Right lung (tissue), 10 donors: ENCODE measurements at places on chromosomes 2 and 18.

DNA sequence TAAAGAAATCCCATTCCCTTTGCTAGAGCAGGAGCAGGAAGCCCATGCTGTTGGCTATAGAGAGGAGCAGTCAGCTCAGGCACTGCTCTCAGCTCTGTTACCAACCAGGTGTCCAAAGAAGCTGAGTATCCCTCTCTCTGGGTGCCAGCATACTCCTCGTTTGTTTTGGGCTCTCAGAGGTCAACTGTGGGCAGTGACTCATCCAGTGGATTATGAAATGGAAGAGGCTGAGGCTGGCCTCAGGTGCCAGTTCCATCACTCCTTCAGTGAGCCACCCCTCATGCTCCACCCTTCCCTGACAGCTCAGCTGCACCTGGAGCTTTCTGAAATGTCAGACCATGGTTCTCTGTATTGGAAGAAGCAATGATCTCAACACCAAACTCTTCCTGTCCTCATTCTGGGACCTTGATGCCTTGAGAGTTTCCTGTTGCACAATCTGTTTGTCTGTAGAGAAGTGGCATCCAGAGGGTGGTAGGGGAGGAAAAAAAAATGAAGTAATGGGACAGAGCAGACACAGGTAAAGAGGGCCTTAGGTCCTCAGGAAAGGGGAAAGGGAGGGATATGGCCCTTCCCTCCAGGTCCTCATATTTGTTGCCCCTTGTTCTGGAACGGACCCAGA is 31.2 kb upstream of the EN1 start:
- no peak for DNase-seq

GRCh38 chr18:48490641-48491293 is 48.1 kb upstream of the CTIF start:
- no peak for DNase-seq

DNA sequence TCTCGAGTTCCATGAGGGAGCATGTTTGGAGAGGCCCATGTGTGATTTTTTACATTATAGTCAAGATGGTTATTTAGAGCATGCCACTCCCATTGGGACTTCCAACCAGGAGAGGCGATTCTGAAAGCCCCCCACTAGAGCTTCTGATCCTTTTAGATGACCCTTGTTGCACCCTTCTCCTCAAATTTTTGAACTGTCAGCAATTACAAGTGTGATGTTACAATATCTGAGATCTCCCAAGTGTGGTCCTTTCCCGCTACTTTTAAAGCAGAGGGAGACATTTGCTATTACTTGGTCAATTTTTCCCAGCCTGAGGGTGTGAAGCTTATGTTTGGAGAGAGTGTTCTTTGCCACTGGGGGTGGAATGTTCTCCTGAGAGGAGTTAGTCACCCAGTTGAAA is 16.7 kb upstream of the PTH2R start:
- no peak for DNase-seq

DNA sequence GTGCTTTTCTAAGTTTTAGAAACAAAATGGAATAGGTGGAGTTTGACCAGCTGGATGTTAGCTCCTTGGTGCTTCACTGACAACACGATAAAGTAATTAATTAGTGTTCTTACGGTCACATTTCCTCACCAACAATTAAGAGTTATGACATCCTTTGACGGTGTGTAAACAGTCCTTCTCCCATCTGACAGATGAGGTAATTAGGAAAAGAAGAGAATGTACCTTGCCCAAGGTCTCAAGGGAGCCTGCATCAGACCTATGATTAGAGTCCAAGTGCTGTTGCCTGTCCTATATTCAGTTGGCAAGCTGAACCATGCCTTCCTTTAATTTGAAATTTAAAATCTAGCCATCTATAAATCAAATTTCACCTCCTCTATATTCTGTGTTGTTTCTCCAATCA is 48.3 kb upstream of the STK17B start:
- DNase-seq, result no peak

DNA sequence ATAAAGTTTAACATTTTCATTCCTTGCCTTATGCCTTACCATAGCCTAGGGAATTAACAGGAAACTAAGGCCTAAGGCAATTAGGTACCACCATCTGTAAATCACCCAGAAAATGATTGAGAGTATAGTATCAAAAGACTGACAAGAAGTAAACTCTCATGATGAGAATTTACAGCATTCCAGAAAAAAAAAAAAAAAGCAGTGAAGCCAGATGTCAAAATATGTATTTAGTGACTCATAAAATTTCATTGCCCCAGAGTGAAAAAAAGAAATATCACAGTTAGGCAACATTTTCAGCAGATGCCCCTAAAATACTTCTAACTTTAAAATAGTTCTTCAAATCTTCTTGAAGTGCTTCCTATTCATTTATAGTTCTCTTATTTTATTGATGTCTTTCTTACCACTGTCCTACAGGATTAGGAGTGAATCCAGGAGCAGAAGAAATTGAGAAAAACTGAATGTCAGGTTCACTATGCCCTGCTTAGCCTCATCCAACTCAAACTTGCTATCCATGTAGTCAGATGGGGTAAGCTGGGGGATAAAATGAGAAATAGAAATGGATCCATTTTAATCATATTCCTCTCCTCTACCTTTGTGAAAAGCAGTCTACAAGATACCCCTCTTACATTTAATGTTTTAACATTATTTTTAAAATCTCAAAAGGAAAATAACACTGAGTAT is 57.3 kb upstream of the TANK start:
- DNase-seq, result no peak

DNA sequence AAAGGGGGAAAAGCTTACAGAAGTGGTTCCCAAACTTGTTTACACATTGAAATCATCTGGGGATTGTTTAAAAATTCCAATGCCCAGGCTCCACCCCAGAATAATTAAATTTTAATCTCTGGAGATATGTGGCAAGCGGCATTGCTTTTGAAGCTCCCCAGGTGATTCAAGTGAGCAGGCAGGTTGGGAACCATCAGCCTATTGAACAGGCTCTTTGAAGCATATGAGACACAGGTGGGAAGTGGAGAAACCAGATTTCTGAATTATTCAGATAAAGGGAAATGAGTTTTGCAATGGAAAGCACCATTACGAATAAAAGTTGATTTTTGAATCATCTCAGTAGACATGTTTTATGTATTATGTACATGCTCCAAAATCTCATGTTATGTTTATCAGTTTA is 57.6 kb upstream of the NOSTRIN start:
- no peak for DNase-seq

GRCh38 chr2:228268756-228269155 is 87.3 kb upstream of the SPHKAP start:
- DNase-seq, result no peak

GRCh38 chr2:49812730-49813129 is 658.4 kb upstream of the FSHR start:
- DNase-seq, result peak; percentile 52

DNA sequence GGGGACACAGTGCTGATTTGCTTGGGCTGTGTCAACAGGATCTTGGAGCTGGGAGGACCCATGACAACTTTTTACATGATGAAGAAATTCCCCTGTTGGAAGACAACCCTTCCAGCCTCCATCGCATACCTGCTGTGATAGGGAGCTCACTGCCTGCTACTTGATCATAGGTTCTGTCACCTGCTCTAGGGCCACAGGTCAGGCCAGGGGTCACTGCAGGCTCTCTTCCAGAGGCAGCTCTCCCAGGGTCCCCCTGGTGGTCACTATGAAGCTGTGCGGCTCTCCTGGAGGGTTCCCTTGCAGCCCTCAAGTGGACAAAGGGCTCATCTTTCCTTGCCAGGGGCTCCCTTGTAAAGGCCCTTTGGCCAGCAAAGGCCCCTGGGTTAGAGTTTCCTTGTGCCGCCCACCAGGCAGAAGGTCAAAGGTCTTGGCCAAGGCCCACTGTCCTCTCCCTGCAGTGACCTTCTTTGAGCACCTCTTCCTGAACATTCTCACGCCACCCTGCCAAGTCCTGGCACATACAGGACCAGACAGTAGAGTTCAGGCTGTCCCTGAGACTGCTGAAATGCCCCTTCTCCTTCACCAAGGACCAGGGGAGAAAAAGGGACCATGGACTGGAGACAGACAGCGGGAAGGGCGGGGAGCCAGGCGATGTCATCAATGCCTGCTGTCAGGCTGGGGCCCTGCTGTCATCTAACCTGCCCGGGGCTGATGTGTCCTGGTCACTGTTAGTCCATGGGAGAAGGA is 345.1 kb downstream of the DYSF start:
- no peak for DNase-seq

- DNase-seq, result no peak
Observed at GRCh38 chr2:241445426-241445825, 63.0 kb downstream of the STK25 start.

DNA sequence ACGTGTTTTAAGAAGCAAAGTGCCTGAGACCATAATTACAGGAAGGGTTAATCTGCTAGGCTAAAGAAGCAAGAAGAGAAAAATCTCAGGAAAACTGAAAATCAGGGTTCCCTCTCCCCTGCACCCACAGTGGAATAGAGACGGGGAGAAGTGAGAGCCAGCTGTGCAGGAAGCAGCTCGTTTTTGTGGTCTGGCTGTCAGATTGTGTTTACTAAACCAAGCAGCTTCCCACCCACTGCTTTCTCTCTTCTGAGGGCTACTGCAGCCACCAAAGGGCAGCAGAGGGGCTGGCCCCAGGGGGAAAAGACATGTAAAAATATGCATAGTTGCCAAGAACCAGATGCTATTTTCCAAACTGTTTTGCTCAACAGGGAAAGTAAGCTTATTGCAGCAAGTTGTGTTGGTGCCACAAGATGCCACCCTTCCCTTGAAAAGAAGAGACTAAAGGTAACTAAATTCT is 72.6 kb upstream of the THUMPD2 start:
- DNase-seq, result peak; percentile 22

DNA sequence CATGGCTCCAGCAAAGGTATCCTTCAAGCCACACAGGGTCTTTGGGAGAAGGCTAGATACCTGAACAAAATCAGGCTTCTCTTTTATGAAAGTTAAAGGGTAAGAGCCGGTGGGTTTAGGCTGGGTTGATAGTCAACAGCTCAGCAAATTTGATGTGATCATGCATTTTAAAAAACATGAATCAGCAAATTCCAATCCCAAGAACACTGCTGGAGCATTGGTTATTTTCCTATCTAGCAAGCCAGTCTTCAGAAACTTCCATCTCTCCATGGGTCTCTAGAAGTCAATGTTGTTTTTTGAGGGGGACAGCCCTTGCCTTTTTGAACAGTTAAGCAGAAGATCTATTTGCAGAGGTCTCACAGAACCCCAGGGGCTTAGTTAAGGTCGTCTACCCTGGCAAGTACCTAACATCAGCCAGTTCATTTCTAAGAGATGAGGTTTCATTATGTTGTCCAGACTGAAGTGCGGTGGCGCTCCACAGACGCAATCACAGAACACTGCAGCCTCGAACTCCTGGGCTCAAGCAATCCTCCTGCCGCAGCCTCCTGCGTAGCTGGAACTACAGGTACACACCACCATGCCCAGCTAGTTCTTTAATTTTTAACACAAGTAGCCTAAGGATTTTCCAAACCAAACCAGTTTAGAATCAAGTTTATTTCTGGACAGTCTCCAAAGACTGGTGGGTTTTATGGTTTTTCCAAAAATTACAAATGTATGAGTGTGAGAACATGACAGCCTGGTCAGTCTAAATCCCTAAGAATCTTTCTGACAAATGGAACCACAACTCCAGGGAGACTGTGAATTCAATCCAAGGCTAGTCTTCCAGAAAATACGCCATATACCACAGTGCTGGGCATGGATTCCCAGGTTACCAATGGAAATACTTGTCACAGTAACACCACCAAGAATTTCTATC is 4.1 kb upstream of the ZCCHC2 start:
- no peak for DNase-seq

- DNase-seq, result no peak
Observed at GRCh38 chr2:21710031-21710430, 586.3 kb downstream of the TDRD15 start.
